ENCODE measurements at places on chromosomes 7 and 10.

GRCh38 chr7:127833641-127834040 lies 181.6 kb downstream of the SND1 start:
- DNase-seq: no peak

GRCh38 chr7:107315716-107316220 lies 147.0 kb downstream of the HBP1 start:
- DNase-seq: no peak

DNA sequence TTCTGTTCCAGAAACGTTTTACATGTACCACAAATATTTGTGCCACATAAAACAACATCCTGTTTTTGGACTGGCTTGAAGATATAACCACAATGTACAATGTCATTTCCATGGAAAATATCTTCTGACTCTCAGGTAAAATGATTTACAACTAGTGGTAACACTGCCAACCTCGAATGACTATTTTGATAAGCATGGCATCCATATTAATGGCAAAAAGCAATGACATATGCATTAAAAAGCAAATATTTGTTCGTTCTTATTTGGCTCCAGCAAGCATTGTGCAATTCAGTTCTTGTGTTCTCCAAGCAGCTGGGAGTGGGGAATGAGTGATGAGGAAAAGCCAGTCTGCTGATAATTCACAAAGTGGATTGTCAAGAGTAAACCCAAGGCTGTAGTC lies 289.0 kb downstream of the PLXDC2 start:
- no peak for DNase-seq

DNA sequence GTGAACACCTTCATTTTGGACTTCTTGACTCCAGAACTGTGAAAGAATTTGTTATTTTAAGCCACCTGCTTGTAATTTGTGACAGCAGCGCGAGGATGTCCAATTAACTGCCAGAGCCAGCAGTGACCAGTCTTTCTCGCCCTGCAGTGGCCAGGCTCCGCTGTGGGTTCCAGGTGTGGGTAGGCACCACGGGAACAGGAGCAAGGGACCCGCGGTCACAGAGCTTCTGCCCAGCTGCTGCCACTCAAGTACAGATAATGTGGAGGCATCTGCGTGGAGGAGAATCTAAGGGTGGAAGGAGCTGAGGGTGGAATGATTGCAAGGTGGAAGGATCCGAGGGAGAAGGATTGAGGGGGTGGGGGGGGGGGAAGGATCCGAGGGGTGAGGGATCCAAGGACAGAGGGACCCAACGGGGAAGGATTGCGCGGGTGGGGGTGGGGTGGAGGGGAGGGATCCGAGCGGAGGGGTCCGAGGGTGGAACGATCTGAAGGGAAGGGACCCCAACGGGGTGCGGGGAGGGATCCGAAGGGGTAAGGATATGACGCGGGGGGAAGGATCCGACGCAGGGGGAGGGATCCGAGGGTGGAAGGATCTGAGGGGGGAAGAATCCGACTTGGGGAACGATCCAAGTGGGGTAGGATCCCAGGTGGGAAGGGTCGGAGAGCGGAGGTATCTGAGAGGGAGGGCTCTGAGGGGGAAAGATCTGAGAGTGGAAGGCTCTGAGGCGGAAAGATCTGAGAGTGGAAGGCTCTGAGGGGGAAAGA lies 3.6 kb downstream of the CALY start:
- no peak for DNase-seq

- DNase-seq: no peak
Observed at GRCh38 chr7:128106821-128107220, 75.6 kb upstream of the LRRC4 start.

DNA sequence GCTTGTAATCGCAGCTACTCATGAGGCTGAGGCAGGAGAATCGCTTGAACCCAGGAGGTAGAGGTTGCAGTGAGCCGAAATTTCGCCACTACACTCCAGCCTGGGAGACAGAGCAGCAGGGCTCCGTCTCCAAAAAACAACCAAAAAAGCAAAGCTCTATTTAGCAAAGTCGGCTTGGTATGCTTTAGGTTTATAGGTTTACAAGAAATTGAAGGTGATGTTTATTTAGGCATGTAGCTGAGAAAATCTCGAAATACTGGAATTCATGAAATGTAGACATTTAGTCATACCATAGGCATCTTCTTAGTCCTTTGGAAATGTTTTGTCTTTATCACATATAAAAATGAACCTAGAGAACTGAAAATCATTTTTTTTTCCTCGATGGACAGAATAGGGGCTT lies 453.8 kb upstream of the ANKRD30A start:
- DNase-seq: no peak

GRCh38 chr7:50723173-50723572 lies 59.5 kb downstream of the GRB10 start:
- no peak for DNase-seq

Measured in activated CD4-positive, CD25-positive, alpha-beta regulatory T cell (primary cell).